ENCODE measurements at places on chromosomes 7 and 10.

- DNase-seq = no peak
Measured at GRCh38 chr7:152330827-152331226, 105.0 kb downstream of the KMT2C start.

DNA sequence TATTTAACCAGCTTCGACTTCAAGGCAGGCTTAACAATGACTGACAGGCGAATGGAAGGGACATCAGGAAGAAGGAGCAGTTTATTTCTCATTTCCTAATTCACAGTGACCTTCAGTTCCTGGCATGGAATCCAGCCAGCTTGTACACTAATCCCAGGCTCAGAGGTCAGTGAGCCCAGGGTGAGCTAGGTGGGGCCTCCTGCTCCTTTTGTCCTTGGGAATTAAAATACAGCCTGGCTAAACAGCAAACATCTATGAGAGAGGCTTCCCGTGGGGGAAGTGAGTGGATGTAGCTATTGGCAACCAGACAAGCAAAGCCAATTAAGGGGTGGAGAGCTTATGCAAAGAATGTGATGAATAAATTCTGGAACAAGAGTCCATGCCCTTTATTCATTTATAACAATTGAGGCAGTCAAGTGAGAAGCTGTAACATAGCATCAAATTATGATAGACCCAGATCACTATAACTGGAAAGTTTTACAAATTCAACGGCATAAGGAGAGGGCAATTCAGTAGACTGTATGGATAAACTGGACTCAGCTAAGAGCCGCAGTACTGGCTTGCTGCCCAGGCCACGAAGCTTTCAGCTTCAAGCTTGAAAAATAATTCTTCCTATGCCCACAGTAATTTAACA is 57.1 kb downstream of the STK17A start:
- no peak for DNase-seq

DNA sequence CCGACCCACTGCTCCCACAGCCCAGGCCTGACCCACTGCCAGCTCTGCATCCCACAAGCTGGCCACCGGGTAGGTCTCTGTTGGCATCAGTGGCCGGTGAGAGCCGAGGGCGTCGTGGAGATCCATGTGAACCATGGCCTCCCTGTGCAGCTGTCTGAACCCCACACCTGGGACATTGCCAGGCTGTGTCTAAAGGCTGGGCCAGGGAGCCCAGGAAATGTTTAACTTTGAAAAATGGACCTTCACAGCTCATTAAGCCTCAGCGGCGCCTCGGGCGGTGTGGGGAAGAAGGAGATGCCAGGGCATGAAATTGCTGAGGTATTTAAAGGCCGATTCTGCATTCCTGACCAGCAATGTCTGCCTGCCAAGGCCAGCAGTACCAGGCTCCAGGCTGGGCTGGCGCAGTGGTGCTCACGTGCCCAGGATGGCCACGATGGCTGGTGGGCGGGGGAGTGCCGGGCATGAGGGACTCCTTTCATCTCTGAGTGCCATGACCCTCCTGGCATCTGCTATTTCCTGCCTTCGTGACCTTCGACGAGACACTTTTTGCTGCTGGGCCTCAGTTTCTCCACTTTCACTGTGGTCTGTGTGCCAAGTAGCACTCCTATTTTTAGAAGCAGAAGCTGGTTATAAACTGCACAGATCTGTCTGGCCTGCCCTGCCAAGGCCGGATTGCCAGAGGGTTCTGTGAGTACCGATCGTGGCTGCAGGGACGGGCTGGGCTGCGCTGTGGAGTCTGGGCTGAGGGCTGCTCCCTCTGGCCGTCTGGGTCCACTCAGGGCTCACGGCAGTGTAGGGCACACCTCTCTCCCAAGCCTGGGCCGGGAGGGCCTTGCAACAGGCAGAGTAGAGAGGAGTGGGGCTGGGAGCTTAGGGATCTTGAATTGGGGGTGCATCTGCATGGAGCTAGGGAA is 21.8 kb downstream of the ELFN1 start:
- no peak for DNase-seq

- DNase-seq = no peak
Measured at GRCh38 chr10:93784059-93784458, 26.3 kb downstream of the LGI1 start.

- no peak for DNase-seq
Measured at GRCh38 chr7:70492625-70493024, 639.3 kb upstream of the GALNT17 start.

DNA sequence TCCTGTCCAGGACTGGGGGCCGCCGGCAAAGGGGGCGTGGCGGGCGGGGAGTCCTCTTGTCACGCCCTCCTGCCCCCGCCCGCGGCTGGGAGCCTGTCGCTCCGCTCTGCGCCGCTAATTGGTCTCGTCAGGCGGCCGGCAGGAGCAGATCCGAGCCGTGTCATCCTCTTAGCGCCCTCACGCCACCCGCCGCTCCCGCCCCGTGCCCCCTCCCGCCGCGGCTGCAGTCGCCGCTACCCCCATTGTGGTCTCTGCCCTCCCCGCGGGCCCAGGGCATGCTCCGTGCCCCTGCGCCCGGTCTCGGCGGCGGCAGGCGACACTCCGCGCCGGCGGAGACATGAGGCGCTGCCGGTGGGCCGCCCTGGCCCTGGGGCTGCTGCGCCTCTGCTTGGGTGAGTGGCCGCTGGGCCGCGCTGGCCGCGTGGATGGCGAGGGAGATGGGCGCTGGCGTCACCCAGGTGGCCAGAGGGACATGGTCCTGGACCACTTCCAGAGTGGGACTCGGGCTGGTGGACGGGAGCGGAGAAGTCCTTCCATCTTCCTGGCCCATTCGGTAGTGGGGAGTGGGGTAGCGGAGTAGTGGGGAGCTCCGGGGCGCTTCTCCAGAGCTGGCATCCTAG is at the start of gene CDHR1:
Gene CDHR1 (plus strand): TSS at position 114 of the 620 bp plus-strand sequence. CDS start 224 bp downstream, at position 338.
- no peak for DNase-seq

DNA sequence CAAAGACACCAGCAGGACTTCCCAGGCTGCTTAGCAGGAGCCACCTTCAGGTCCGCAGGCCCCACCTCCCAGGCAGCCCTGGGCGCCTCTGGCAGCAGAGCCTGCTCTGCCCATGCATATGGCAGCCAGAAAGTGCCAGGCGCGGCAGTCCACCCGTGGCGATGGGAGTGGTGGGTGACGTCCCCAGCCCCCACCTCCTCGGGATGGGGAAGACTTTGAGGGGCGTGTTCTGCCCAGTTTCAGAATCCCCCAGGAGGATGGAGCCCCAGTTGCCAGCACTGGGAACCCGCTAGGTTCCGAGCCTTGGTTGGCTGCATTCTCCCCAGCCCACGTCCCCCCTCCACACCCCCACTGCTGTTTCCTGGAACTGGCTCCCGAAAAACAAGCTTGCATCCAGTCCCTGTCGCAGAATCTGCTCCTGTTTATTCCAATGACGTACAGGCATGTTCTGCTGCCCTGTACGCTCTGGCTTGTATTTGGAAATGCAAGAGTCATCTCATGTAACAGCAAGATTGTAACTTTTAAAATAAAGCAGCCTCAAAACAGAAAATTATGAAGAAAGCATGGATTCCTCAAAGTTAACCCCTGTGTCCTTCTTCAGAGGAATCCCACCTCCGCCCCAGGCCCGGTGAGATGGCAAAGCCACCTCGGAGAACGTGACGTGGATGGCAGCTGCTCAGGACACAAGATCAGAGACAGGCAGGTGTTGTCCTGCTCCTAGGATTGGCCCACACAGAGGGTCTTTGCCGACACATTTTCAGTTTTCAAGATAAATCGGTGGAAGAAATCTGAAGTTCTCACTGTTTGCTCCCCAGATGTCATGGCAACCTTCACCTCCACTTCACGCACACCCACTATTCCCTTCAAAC is 87.8 kb upstream of the PPP2R2D start:
- DNase-seq = no peak

GRCh38 chr10:119657725-119658124 is 6.5 kb downstream of the BAG3 start:
- DNase-seq = no peak

- no peak for DNase-seq
Measured at GRCh38 chr7:46725136-46725535, 804.1 kb upstream of the IGFBP3 start.

GRCh38 chr10:1651270-1651966 is 85.9 kb downstream of the ADARB2 start:
- no peak for DNase-seq

DNA sequence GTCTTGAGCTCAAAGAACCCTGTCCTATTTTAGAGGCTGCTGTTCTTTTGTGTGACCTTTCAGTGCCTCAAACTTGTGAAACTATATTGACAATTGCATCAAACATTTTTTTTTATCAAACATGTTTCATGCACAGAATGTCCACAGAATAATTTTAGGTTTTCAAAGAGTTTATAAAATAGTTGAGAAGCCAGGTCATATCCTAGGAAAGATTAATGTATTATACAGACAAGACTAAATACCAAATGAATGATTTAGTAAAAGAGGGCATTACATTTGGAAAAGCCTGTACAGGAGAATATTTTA is 67.0 kb downstream of the CDK6 start:
- DNase-seq = no peak

- no peak for DNase-seq
Measured at GRCh38 chr7:44511863-44512468, 21.5 kb upstream of the NUDCD3 start.
